Stimulated activated CD8-positive, alpha-beta memory T cell treated with anti-CD3 and anti-CD28 coated beads, Interleukin-4, amount 100 ng/mL, for 48 hours (primary cell): ENCODE measurements at places on chromosomes 2 and 18.

GRCh38 chr2:83956991-83957390, 502.1 kb downstream of the SUCLG1 start:
- DNase-seq, result no peak

DNA sequence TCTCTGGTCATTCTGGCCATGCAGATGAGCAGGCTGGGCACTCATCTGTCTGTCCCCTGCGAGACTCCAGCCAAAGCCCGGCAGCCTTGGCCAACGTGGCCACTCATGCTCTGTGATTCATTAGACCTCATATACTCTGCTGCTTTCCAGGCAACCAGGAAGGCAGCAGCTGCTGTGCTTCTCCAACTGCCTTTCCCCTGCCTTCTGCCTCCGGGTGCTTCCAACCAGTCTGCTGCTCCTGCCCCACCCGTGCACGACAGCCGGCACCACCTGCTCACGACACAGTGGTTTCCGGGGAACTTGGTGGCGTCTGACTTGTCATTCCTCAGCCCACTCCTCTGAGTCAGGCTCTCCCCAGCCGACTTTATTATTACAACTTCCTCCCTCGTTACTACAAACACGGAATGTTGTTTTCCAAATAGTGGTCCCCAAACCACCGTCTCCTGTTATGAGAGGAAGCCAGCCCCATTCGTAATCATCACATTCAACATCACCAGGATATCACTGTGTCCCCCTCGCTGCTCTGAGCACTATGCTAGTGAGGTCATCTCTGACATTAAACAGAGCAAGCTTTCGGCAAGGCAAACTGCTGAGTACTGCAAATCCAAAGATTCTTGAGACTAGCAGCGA, 392.4 kb downstream of the ALK start:
- DNase-seq, result peak; percentile 60

GRCh38 chr2:20444101-20444992, 2.5 kb upstream of the RHOB start:
- no peak for DNase-seq

- DNase-seq, result no peak
Measured at GRCh38 chr2:67625178-67625577, 228.0 kb downstream of the ETAA1 start.

- no peak for DNase-seq
Measured at GRCh38 chr2:239195992-239196391, 204.8 kb downstream of the HDAC4 start.

DNA sequence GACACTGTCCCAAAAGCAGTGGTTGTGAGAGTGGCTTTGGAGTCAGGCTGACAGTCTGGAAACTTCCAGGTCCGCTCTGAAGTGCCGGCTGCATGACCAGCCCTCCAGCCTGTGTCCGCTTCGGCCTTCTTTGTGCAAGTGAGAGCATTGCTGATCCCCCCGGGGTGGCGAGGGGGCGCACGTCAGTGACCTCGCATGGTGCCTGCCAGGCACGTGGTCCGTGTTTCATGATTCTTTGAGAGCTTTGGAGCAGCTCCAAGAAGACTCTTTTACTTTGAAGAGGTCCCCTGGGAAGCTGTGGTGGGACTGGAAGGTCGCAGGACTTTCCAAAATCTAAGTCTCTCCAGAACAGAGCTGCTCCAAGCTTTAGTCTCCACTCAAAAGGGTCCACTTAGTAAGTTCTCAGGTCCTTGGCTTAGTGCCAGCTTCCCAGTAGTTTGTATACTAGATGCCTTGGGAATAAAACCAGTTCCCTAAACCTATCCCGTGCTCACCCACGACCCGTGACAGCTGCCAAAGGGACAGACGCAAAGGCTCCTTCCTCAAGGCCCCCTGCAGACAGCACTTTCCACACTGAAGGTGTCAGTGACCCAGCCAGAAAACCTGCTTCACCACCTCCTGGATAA, 68.8 kb downstream of the ADI1 start:
- no peak for DNase-seq

- DNase-seq, result no peak
Measured at GRCh38 chr2:216653931-216654365, 20.7 kb downstream of the IGFBP2 start.

DNA sequence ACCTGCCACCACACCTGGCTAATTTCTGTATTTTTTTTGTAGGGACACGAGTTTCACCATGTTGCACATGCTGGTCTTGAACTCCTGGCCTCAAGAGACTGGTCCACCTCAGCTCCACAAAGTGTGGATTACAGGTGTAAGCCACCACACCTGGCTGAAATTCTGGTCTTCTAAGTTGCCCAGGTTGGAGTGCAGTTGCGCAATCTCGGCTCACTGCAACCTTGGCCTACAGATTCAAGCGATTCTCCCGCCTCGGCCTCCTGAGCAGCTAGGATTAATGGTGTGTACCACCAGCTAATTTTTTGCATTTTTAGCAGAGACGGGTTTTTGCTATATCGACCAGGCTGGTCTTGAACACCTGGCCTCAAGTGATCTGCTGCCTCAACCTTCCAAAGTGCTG, 5.6 kb downstream of the POLR2D start:
- DNase-seq, result no peak

DNA sequence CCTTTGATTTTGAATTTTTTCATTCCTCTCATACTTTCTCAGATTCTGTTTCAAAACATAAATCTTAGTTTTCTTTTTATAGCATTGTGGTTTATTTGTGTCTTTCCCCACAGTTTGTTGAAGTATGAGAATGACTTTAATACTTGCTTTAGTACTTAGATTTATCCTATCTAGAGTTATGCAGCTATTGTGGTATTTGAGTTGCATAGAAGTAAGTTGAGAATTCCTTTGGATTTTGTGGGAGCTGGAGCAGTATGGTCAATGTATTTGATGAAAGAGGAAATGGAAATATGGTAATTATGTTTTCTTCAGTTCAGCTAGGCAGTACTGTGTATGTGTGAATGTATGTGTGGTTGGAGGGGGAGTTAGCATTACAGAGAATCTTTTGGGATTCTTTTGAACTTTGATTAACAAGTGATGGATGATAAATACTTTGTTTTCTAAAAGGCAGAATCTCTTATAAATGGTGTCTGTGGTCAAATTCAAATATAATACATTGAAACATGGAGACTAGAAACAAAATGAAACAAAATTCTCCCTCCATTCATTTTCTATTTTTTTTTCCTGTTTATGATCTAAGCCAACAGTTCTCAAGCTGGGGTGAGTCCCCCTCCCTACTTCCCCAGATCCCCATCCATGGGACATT, 3.0 kb downstream of the ACVR2A start:
- DNase-seq, result no peak

- DNase-seq, result no peak
Measured at GRCh38 chr2:4732560-4732959, 959.6 kb upstream of the SOX11 start.
